ENCODE measurements at places on chromosomes 11 and 22.

DNA sequence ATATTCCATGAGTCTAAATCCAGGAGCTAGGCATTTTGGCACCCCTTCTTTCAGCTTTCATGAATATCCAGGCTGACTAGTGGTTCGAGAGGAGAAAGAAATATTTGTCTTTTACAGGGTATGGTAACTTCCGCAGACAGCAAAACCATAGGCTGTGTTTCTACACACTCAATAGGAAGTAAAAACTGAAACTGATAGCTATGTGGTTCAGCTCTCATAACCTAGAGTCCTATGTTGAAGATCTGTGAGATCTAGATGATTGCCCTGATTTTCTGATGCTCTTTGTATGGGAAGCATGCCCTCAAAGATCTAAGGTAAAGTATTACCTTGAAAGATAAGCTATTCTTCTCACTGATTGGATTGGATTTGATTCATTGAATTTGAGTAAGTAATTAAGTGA lies 118.3 kb downstream of the CD44 start:
- no peak for DNase-seq

DNA sequence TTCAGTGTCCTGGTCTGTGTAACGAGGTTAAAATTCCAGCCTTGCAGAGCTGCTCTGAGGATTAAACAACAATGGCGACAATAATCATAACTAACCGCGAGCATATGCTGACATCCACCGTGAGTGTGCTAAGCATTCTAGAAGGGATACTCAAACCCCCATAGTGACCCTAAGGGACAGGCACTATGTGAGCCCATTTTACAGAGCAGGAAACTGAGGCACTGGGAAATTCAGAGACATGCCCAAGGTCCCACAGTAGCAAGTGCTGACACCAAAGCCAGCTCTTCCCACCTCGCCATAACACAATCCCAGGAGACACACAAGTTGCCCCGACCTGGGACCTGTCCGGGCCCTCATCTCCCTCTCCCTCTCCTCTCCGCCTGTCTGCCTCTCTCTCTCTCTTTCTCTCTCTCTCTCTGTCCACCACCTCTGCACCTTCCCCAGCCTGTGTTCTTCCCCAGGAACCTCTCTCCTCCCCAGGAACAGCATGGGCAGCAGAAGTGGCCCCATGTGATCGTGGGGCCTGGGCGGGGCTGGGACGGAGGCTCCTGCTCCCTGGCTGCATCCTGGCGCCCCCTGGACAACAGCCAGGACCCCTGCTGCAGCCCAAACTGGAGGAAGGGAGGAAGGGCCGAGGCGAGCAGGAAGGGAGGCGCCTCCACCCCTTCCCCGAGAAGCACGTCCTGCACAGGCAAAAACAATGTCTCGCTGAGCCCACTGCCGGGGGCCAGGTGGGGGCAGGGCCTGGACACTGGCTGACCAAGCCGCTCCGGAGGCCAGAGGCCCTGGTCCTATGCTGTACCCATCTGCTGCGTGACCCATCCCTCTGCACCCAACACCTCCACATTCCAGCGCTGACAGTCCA lies 14.8 kb upstream of the MFNG start:
- no peak for DNase-seq

GRCh38 chr11:19558189-19558986 lies 154.2 kb upstream of the NAV2 start:
- no peak for DNase-seq

- no peak for DNase-seq
Measured at GRCh38 chr11:42205518-42205917, 746.1 kb upstream of the LRRC4C start.

- no peak for DNase-seq
Measured at GRCh38 chr11:115049796-115050195, 371.5 kb downstream of the NXPE2 start.

DNA sequence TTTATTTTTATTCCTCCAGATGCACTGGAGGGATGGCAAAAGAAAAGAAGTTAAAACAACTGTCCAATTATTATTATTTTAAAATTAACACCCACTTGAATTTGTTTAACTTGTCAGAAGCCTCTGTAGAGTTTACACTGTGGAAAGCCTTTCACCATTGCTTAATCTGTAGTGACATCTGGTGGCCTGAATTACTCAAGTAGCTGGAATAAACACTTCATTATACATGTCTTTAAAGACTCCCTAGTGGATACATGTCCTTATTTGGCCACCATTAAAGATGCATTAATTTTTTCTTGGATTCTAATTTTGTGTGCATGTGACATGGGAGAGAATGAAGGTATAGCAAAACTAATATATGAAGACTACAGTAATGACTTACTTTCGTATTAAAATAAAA lies 1496.5 kb downstream of the FAM181B start:
- no peak for DNase-seq

- DNase-seq = peak; percentile 63
Measured at GRCh38 chr11:6737872-6738466, 33.8 kb downstream of the OR2AG2 start.

DNA sequence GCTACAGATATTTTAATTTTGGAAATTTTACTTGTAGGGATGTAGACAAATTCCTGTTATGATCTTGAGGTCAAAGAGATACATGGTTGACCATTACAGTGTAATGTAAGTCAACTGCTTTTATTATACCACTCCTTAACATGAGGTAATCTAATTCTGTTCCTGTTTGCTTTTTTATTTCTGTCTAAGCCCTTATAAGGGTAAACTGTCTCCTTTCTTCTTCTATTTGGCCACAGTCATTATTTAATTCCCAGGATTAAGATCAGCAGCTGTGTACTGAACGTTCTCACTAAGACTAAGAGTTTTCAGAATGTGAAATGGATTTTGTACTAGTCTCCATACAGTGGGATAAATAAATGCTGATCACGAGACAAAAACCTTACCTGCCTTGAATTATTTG lies 32.8 kb downstream of the C2CD3 start:
- DNase-seq = no peak

- no peak for DNase-seq
Measured at GRCh38 chr11:88266919-88267318, 70.6 kb downstream of the CTSC start.

DNA sequence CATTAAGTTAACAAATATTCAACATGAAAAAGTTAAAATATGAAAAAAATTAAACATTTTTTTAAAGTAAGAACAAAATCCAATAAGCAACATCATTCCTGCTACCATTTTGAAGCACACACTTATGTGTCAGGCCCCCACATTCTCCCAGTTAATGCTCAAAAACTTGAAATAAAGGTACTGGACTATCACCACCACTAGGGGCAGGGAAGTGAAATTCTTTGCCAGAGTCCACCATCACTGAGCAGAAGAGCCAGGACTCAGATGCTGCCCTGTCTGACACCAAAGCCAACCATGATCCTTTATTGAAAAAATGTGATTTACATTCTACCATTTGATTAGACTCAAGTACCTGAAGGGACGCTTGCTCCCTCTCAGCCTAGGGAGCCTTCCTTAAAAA lies 39.1 kb downstream of the PITPNB start:
- no peak for DNase-seq

DNA sequence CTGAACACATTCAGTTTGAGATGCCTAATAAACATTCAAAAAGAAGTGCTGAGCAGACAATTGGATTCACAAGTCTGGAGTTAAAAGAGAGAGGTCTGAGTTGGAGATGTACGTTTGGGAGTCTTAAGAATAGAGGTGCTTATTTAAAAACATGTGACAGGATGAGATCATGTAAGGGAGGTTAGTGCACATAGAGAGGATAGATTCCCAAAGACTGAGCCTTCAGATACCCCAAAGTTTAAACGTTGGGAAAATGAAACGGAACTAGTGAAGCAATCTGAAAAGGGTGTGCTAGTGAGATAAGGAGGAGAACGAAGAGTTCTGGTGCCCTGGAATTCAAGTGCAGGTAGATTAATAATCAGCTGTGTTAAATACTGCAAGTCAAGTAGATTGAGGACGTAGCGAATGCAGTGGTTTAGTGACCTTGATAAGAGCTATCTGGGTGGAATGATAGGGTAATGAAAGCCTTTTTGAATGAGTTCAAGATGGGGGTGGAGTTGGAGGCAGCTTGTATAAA lies 63.7 kb downstream of the HIPK3 start:
- DNase-seq = no peak

- DNase-seq = no peak
Measured at GRCh38 chr11:93236741-93237675, 39.2 kb upstream of the SLC36A4 start.

DNA sequence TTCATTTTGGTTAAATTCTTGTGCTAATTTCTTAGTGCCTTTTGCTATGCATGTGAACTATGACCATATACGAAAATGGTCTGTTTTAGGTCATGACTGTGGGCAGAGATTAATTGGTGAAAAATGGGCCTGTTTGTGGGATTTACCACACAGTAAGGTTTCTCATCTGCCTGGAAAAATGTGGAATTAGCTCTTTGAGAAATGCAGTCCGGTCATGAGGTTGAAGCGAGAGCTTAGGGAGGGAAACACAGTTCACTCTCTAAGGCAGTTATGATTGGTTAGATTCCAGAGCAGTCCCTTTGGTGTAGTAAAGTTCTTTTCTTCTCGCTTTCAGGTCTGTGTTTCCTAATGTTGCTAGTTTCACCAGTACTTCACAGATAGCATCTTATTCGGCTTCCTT lies 1.2 kb upstream of the PDE3B start:
- DNase-seq = no peak

GRCh38 chr22:38872831-38873248 lies 824 bp upstream of the CBX6 start:
- DNase-seq = no peak

DNA sequence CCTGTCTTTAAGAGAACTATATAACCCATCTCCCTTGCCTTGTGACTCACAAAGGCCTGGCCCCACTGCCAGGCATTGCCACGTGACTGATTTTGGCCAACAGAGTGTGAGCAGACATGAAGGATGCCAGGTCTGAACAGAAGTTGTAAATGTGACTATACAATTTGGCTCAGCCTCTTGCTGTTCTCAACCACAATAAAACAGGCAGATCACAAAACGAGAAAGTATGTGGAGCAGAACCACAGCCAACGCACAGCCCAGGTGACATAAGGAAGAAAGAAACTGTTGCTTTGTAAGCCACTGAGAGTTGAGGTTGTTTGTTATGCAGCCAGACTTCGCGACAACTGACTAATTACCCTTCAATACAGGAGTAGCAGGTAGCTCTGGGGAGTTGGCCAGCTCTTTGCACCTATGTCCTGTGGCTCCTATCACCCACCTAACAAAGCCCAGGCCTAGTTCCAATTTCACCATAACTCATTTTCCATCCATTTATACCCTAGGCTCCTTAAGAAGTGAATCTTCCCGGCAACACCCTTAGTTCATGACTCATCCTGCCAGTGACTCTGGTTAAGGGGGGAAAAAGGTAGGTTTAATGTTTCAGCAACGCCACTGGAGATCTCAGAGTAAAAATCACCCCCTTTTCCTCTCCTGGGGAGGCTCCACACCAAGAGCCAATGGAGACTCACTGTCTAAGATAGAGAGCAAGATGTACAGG lies 53.7 kb downstream of the GALNT18 start:
- no peak for DNase-seq

GRCh38 chr22:27110665-27111451 lies 453.5 kb downstream of the MIAT start:
- no peak for DNase-seq

- no peak for DNase-seq
Measured at GRCh38 chr11:12979928-12980689, 29.0 kb upstream of the RASSF10 start.
